ENCODE measurements at places on chromosomes 11 and 22.

- no peak for DNase-seq
Observed at GRCh38 chr22:23001463-23001862, 68.9 kb upstream of the GNAZ start.

GRCh38 chr22:39661842-39662685, 91.5 kb downstream of the CACNA1I start:
- no peak for DNase-seq

DNA sequence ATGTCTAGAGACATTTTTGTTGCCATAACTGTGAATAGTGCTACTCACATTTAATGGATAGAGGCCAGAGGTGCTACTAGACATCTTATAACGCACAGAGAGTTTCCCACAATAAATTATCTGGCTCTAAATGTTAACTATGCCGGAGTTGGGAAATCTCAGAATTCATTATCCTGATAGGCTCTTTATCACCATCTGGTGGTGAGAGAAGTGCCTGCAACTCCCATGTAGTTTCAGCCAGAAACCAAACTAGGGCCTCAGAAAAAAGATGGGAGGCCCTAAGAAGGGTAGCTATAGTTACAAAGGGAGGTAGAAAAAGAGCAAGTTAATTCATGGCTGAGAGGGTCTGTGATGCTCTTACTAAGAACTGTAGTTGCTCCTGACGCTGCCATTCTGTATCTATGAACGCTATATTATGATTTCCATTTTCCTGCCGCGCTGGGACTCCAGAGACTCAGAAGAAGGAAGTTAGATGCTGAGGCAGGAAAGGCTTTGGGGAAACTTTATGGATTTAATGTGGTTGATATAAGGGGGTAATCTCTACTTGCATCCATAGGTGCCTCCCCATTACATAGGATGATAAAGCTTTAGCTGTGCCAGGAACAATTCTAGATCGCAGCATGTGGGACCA, 22.9 kb upstream of the MRPL17 start:
- DNase-seq = peak; percentile 55

GRCh38 chr11:20085918-20086317, 74.4 kb downstream of the DBX1 start:
- no peak for DNase-seq

GRCh38 chr11:75557666-75558494, 4.2 kb upstream of the SERPINH1 start:
- DNase-seq = no peak

- DNase-seq = no peak
Observed at GRCh38 chr11:73390601-73391565, 14.7 kb downstream of the RELT start.

DNA sequence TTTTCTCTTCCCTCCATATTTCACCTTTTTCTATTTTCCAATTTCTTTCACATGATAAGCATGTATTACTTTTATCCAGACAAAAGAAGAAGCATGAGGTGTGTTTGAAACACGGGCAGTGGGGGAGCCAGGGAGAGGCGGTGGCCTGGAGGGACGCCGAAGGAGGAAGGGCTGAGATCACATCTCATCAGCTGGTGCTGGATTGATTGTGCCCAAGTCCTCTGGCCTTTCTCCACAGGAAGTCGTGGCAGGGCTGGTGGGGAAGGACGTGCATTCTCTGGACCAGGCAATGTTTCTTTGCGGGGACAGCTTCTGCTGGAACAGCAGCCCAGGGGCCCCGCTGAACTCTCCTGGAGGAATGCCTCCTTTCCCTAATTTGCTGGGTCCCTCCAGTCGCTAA, 82.9 kb downstream of the MIAT start:
- DNase-seq = no peak

DNA sequence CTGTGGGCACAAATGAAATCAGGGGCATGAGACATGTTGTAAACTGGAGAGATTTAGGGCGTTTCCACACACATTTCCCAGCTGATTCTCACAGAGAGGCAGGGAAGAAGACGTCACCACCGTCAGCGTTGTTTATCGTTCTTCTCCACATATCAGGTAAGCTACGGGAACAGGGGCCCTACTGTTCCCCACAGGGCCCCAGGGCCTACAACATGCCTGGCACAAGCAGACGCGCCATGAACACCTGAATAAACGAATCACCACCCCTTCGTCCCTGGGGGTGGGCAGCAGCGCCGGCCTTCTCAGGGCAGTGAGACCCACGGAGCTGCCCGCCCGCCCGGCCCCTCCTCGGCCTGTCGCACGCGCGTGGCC, 342 bp downstream of the EFCAB6 start:
- no peak for DNase-seq

DNA sequence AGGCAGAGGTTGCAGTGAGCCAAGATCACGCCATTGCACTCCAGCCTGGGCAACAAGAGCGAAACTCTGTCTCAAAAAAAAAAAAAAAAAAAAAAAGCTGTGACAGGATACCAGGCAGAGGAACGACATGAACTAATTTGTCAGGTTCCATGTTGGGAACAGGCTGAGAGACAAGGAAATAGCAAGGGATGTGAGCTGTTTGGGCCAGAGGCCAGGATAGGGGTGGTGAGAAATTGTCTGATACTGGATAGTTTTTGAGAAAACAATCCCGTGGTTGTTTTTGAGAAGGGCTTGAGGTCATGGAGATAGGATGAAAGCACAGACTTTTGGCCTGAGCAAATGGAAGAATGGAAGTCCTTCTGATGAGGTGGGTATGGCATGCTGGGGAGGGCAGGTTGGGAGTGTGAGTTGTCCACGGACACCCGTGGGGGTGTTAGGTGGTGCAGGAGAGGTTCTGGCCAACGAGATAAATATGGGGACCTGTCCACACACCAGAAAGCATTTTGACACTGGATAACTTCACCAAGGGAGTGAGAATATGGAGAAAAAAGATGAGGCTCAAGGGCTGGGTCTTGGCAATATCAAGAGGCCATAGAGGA, 13.7 kb downstream of the PIWIL3 start:
- no peak for DNase-seq

GRCh38 chr22:49047447-49047846, 780.2 kb downstream of the BRD1 start:
- no peak for DNase-seq

GRCh38 chr11:68216171-68216938, 3.3 kb upstream of the KMT5B start:
- DNase-seq = no peak

GRCh38 chr11:75809991-75810390, 5.0 kb upstream of the UVRAG start:
- DNase-seq = no peak

- no peak for DNase-seq
Observed at GRCh38 chr22:23061471-23062280, 8.6 kb upstream of the GNAZ start.

DNA sequence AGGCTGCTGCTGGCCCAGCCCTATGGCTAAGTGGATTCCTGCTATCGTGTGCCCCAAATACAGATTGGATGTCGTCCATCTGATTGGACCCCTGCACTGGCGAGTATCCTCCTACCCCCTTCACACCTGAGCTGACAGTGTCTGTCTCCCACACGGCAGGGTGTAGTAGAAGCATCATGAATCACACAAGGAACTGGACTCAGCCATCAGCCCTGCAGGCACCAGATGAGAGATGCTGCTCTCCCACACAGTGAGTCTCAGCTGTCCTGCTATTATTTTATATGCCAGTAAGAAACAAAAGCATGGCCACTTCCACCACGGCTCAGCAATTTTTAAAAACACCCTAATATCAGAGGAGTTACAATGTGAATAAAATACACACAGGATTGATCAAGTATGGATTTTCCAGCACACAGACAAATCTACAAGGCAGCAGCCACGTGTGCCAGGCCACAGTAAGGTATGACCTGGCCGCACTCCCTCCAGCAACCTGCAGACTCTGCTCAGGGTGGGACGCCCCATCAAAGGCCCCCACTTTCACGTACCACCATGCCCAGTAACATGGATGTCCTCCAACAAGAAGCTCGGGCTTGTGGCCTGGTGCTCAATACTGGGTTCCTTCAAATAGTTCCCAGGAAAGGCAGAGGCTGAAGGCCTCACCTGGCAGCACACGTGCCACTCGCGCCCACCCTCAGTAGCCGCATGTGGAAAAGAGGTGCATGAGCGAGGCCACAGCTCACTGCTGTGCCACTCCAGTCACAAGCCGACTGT, 16.4 kb upstream of the SLC25A1 start:
- DNase-seq = no peak

GRCh38 chr22:27175021-27175838, 517.8 kb downstream of the MIAT start:
- DNase-seq = no peak

DNA sequence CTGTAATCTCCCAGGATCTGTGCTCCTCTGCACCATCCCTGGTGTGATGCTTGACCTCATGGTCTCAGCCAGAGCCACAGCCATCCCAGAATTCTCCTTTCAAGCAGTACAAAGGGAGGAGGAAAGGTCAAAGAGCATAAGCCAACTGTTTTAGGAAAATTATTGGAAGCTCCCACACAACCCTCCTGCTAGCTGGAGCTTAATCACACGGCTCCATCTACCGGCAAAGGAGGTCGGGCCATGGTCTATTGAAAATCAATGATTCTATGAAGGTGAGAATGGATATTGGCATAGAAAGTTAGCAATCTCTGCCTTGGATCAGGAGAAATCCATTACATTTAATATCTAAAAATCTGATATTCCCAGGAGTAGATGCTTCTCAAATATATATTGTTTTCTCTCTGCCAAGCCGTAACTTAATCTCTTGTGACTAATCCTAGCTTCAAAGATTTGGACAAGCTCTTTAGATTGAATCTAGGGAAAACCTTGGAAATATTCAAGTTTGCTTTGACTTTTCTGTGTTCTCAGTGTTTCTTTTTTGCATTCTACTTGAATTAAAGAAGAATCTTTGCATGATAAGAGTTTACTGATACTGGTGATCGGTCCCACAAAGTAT, 259.6 kb downstream of the NTM start:
- no peak for DNase-seq

DNA sequence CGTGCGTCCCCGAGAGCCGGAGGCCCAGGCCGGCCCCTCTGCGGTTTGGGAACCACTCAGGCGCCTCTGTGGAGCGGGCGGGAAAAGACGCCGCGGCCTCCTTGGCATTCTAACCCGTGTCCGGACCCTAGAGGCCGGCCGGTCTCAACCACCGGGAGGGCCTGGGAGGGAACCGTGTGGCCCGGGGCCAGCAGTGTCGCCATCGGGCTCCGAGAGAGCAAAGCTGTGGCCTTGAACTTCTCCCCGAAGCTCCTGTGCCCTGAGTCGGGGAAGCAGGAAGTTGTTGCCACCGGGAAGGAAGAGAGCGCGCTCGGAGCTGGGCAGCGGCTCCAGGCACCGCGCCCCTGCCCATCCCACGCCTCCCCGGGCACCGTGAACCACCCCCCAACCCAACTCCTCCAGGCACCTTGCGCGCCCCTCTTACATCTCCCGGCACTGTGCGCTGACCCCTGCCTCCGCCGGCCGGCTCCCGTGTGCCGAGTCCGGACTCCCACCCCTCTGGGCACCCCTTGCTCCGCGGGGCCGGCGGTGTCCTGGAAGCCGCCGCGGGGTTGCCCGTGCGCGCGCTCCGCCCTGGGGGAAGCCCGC, 80.0 kb upstream of the PPARA start:
- DNase-seq = no peak

DNA sequence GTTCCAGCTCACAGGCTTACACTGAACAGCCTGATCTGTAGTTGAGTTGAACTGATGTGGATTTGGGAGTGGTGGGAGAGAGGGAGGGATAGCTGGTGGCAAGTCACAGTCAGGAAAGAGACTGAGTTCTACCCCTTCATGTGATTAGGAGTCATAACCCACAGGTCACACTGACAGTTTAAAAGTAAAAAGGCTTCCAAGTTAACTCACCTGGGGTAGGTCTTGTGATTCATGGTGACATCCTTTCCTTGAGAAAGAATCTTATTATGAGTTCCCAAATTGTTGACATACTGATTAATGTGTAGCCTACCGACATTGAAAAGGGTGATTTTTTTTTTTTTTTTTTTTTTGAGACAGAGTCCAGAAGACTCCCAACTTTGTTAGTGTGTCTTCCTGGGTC, 5.4 kb downstream of the IZUMO1R start:
- no peak for DNase-seq

GRCh38 chr11:109123816-109124787, 297.9 kb upstream of the C11orf87 start:
- no peak for DNase-seq

GRCh38 chr11:110077346-110077745, 15.8 kb upstream of the ZC3H12C start:
- DNase-seq = no peak

DNA sequence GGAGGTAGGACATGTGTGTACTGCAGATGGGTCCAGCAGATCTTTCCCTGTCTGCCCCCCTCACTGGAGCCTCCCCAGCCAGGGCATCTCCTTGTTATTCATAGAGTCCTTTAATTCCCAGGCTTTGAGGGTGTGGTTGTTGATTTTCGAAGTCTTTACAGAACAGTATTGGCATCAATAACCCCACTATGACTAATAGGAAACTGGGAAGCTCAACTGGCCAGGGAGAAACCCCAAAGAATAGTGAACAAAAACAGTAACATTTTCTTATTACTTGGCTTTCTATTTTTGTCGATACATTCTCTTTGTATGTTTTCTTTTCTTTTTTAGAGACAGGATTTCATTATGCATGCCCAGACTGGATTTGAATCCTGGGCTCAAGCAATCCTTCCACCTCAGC, 57.9 kb downstream of the NF2 start:
- no peak for DNase-seq

DNA sequence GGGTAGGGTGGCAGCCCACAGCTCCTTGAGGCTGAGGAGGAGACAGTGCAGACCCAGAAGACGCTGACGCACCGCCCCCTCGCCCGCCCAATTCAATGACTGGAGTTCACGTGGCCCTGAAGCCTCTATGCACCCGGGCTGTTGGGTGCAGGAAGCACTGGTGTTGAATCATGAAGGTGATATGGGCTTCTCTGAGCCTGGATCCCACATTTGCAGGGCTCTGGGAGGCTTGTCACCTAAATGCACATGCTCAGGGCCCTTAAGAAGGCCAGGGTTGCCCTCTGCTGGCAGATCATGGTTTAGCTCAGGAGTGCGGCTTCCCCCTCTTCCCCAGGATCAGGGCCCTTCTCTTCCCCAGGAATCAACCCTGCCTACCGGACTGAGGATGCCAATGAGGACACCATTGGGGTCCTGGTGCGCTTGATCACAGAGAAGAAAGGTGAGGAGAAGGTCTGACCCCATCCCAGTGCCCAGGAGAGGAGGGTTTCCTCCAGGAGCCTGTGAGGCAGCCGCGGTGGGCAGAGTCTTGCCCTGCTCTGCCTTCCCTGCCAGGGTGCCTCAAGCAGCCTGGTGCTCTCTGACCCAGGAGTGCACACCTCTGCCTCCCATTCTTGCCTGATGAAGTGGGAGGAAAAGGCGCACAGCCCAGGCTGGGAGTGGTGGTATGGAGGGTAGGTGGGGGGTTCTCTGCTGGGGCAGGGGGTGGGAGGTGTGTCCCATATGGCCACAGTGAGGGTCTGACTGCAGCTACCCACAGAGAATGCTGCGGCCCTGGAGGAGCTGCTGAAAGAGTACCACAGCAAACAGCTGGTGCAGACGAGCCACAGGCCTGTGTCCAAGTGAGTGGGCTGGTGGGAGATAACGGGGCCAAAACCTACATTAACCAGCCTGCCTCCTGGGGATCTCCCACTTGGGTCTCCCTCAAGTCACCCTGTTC, 17.5 kb downstream of the RELT start:
- no peak for DNase-seq

GRCh38 chr11:45379162-45379863, 93.2 kb upstream of the SYT13 start:
- DNase-seq = no peak

- no peak for DNase-seq
Observed at GRCh38 chr11:103486604-103487003, 377.4 kb downstream of the DYNC2H1 start.

GRCh38 chr22:42878561-42879305, 21.7 kb upstream of the ARFGAP3 start:
- DNase-seq = no peak
